Panc1 (cell line): ENCODE measurements at places on chromosomes 13 and 19. TPM values are rescaled to one million over a fixed set of nuclear protein-coding genes. Genes with fewer than 3 reads are reported as not detected.

GRCh38 chr19:17109962-17110598 is 34.5 kb downstream of the MYO9B start:
- H3K4me3 ChIP-seq = no peak overlapping the region
- H3K27ac ChIP-seq = no peak overlapping the region
- DNase-seq = no peak
- no peaks in the 10 kb centered on the region for H3K27me3 ChIP-seq
- peaks cover 17% of the 10 kb centered on the region for H3K4me1 ChIP-seq
- no peaks in the 10 kb centered on the region for H3K36me3 ChIP-seq

DNA sequence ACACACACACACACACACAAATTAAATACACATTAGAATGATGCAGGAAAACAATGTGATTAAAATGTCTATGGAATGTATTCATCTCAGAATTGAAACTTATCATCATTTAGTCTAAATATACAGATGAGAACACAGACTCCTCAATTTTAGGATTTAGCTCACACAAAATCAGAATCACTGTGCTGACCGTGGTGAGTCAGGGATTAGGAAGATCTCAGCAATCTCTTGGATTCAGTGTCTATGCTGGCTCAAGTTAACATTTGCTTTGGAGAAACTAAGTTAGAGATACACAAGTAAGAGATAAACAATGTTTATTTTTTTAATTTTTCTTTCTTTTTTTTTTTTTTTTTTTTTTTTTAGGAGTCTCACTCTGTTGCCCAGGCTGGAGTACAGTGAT is 323.6 kb downstream of the KLF12 start:
- H3K36me3 ChIP-seq = no peaks in the 10 kb centered on the region
- H3K27me3 ChIP-seq = no peaks in the 10 kb centered on the region
- H3K4me1 ChIP-seq = no peaks in the 10 kb centered on the region
- no peak overlapping the region for H3K27ac ChIP-seq
- no peak overlapping the region for H3K4me3 ChIP-seq

DNA sequence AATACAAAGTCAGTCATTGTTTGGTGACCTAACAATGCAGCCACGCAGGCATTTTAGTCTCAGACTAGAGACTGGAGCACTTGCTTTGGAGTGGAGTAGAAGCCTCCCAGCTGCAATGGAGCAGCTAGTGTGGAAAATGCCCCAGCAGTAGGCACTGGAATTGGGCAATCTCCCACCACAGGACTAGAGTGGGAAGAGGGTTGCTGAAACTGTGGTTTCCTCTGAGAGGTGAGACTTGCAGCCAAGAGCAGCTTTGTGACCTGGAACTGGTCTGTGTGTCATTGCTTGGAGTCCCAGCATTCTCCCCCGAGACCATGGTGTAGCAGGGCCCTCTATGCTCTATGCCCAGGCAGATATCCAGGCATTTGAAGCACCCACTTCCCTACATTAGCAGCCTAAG is 556.3 kb downstream of the UQCRFS1 start:
- H3K27me3 ChIP-seq = no peaks in the 10 kb centered on the region
- H3K27ac ChIP-seq = no peak overlapping the region
- no peak for DNase-seq
- H3K36me3 ChIP-seq = no peaks in the 10 kb centered on the region

DNA sequence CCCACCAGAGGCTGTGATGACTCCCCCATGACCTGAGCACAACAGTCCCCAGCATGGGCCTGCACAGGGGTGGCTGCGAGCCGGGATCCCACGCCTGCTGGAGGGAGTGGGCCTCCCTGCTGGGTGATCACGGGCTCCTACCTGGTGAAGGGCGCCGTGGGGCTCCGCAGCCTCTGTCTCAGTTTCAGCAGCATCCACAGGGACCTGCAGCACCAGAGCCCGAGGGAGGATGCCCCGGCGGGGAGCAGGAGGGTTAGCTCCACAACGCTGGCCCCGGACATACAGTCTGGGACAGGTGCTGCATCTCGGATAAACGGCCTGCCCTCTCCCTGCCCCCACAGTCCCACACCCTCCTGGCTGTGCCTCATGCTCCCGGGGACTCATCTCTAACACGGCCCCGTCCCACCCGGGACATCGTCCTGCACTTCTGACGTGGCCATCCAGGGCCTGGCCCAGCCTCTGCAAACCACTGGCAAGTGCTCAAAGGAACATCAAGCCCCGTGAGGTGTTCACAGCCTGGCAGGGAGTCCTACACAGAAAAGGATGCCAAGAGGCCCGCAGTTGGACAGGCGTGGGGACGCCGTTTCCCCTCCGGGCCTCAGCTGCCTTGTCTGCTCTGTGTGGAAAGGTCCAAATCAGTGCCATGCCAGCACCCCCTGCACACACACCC is 10.5 kb downstream of the PEX11G start:
- no peak for DNase-seq
- no peaks in the 10 kb centered on the region for H3K36me3 ChIP-seq
- H3K4me1 ChIP-seq = no peaks in the 10 kb centered on the region
- no peaks in the 10 kb centered on the region for H3K27me3 ChIP-seq
- H3K4me3 ChIP-seq = no peak overlapping the region

GRCh38 chr13:78160793-78161192 is 242.2 kb upstream of the EDNRB start:
- no peak overlapping the region for H3K27ac ChIP-seq
- no peaks in the 10 kb centered on the region; the same call in 1 of the 2 replicates for H3K36me3 ChIP-seq
- no peaks in the 10 kb centered on the region for H3K4me1 ChIP-seq

DNA sequence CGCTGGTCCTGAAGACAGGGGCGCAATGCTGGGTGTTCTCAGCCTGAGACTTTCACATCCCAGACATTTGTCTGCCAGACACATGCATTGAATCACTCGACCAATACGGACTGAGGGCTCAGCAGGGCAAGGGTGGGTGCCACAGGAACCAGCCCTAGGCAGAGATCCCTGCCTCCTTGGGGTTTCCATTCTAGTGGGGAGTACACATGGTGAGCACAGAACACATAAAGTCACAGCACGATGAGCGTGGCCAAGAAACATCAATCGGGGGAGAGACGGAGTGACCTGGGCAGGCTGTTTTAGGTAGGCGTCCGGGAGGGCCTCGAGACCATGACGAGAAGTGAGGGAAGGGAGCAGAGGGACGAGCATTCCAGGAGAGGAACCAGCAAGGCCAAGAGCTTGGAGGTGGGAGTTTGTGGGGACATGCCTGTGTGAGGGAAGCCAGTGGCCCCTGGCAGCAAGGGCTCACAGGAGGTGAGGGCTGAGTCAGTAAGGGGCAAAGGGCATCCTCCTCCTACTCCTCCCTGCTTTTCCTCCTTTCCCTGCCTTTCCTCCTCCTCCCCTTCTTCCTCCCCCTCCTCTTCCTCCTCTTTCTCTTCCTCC is 126.3 kb upstream of the PEG3 start:
- no peaks in the 10 kb centered on the region; the same call in 1 of the 2 replicates for H3K27me3 ChIP-seq
- H3K4me1 ChIP-seq = no peaks in the 10 kb centered on the region
- H3K36me3 ChIP-seq = no peaks in the 10 kb centered on the region
- H3K27ac ChIP-seq = no peak overlapping the region
- H3K4me3 ChIP-seq = no peak overlapping the region

DNA sequence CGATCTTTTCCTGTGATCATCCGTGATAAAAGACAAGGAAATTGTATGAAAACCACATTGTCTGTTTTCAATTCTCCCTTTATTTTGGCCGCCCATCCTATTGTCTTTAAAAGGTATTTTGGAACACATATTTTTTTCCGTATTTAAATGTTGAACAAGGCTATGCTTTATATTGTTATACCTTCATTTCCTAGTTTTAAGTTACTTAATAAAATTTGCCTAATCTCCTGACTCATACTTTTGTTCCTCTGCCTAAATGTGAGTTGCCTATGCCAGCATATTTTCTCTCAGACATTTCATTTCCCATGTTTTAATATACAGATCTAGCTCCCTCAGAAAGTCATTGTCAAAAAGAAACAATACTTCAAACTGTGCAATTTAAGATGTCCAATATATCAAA is 104.2 kb downstream of the SLITRK6 start:
- H3K4me1 ChIP-seq = no peaks in the 10 kb centered on the region
- H3K27ac ChIP-seq = no peak overlapping the region
- no peak overlapping the region for H3K4me3 ChIP-seq
- no peak for DNase-seq

DNA sequence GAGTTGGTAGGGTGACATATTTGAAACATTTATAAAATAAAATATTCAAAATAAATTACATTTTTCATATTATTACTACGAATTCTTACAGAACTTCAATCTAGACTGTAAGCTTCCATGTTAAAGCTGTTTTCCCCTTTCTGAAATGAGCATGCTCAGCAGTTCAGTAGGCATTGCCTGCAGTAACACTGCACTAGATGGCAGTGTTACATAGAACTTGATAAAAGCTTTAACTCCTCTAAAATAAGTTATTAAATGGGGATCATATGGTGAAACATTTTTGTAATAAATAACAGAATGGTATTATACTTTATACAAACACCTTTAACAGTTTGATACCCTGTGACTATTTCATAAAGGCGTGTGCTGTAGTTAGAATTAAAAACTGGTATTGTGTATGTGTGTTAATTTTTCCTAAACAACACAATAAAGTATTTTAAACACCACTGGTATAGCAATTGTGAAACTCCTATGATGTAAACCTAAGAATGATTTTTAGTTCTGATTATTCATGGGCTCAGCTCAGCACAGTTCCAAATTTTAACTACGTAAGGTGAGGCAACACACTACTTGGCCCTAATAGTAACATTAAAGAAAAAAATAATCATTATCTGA is 11.6 kb upstream of the GPR18 start:
- no peaks in the 10 kb centered on the region for H3K27me3 ChIP-seq
- H3K27ac ChIP-seq = no peak overlapping the region
- no peaks in the 10 kb centered on the region for H3K36me3 ChIP-seq
- peak; percentile 2 for DNase-seq

- H3K4me1 ChIP-seq = no peaks in the 10 kb centered on the region
- no peak overlapping the region for H3K4me3 ChIP-seq
- DNase-seq = no peak
- no peaks in the 10 kb centered on the region for H3K36me3 ChIP-seq
- no peak overlapping the region for H3K27ac ChIP-seq
Observed at GRCh38 chr13:100129605-100130004, 40.7 kb downstream of the PCCA start.

DNA sequence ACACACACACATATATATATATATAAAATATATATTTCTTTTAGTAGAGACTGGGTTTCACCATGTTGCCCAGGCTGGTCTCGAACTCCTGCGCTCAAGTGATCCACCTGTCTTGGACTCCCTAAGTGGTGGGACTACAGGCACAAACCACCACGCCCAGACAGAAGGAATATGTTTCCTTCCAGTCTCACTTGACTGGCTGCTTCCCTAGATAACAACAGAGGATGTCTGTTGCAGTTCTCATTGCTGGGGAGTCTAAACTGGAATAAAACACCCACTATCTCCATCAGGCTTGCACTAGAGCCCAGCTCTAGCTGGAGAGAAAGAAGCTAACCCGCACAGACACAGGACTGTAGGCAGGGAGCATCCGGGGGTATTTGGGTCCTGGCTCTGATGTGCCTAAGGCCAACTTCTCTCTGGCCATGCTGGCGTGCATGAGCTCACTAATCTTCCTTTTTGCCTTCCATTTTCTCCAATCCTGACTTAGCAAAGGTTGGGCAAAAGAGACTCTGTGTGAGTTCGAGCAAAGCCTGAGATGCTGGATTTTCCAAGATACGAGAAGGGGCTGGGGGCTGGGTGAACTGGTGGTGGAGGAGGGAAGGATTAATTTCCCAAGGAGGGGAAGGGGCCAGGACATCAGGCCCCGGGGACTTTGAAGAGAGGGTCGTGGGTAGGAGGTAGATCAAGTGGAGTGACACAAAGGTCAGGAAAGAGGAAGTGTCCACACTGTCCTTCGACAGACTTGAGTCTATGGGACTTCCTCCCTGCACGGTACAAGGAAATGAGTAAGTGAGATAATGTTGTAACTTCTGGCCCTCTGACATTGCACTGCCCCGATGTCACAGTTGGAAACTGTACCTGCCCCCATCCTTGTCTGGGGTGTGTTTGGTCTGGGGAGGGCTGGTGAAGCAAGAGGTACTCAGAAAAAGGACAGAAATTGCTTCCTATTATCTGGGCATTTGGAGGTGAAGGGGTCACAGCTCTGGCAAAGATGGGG is 22.5 kb upstream of the ALOX5AP start:
- DNase-seq = no peak
- no peaks in the 10 kb centered on the region for H3K36me3 ChIP-seq
- no peak overlapping the region for H3K4me3 ChIP-seq
- H3K4me1 ChIP-seq = peaks cover 3% of the 10 kb centered on the region; the same call in 1 of the 2 replicates
- H3K27ac ChIP-seq = peak overlapping the region; percentile 59; the same call in 1 of the 2 replicates
- H3K27me3 ChIP-seq = no peaks in the 10 kb centered on the region

DNA sequence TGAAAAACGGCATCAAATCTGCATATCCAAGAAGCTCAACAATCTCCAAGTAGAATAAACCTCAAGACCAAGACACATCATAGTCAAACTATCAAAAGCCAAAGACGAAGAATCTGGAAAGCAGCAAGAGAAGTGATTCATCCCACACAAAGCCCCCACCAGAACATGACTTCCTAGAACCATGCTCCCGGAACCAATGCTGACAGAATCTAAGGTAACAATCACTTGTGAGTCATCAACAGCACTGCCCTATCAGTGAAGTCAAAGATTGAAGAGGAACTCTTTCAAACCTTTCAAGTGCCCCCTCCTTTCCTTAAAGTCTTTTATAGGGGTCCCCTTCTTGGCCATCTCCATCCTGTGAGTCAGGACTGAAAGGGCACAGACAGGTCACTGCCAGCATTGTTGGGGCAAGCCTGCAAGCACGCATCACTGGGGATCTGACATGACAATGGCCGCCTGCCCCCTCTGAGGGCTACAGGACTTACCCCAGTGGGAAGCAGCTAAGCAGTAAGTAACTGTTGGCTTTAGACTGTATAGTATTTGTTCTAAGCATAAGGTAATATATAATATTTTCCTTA is at the start of gene CCDC70:
Gene CCDC70, plus strand, starts transcription at position 247 of the 578 bp plus-strand sequence. CDS start 3,443 bp downstream, outside the sequence.
- H3K36me3 ChIP-seq = no peaks in the 10 kb centered on the region
- no peaks in the 10 kb centered on the region for H3K27me3 ChIP-seq
- DNase-seq = no peak
- no peak within 1 kb of the TSS for H3K27ac ChIP-seq
- no peak within 1 kb of the TSS for H3K4me3 ChIP-seq

- DNase-seq = no peak
- no peaks in the 10 kb centered on the region for H3K27me3 ChIP-seq
- peaks cover 10% of the 10 kb centered on the region for H3K4me1 ChIP-seq
Observed at GRCh38 chr19:33275933-33276619, 26.3 kb downstream of the CEBPA start.

DNA sequence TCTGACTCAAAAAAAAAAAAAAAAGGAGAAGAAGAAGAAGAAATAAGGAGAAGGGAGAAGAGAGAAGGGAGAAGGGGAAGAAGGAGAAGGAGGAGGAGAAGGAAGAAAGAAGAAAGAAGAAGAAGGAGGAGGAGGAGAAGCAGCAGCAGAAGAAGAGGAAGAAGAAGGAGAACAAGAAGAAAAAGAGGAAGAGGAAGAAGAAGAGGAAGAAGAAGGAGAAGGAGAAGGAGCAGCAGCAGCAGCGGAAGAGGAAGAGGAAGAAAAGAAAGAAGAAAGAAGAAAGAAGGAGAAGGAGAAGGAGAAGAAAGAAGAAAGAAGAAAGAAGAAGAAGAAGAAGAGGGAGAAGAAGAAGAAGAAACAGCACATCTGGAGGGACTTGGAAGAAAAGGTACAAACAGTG is 4.1 kb upstream of the CNN1 start:
- DNase-seq = no peak
- no peaks in the 10 kb centered on the region for H3K27me3 ChIP-seq
- H3K27ac ChIP-seq = no peak overlapping the region
- H3K36me3 ChIP-seq = no peaks in the 10 kb centered on the region

The SERPINE3 gene
- total RNA-seq = not detected

The RGS9BP gene
- 1.3 TPM for total RNA-seq

The IL12RB1 gene
- 0.36 TPM for total RNA-seq

The TMPRSS9 gene
- 0.23 TPM for total RNA-seq

The FAM83E gene
- 1.0 TPM for total RNA-seq

The ZNF154 gene
- total RNA-seq = not detected

The RFPL4AL1 gene
- not detected for total RNA-seq

The ZNF582 gene
- 2.0 TPM for total RNA-seq

The CEBPA gene
- 1.6 TPM for total RNA-seq
